Stimulated activated CD8-positive, alpha-beta memory T cell treated with anti-CD3 and anti-CD28 coated beads, Interleukin-4, amount 100 ng/mL, for 4 hours (primary cell): ENCODE measurements at places on chromosomes 4 and X.

- DNase-seq: no peak
Measured at GRCh38 chr4:2069161-2069971, 10.2 kb downstream of the NAT8L start.

DNA sequence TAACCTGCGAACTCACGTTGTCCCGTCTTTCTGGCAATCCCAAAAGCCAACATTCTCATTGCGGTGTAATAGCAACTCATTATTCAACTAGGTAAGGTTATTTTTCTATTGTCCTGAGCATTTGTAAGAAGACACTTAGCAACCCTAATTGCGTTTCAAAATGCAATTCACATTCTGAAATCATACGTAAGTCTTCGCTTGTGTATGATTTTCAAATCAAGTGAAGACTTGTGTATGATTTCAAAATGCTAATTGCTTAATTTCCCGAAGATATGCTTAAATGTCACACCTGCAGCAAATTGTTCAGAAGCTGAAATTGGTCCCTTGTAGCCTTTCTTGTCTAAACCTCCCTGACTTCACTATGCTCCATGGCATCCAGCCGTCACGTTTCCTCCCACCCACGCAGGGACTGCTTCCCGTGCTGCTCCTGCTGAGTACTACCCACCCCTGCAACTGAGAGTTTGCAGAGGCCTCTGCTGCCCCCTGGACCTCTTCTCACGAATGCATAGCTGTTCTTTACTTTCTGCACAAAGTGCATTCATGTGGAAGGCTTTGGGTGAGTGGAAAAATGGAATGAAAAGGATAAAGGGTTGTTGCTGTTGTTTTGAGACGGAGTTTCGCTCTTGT, 40.8 kb upstream of the CLDN24 start:
- DNase-seq: no peak

- no peak for DNase-seq
Measured at GRCh38 chrX:53440621-53441517, 6.7 kb upstream of the HSD17B10 start.

DNA sequence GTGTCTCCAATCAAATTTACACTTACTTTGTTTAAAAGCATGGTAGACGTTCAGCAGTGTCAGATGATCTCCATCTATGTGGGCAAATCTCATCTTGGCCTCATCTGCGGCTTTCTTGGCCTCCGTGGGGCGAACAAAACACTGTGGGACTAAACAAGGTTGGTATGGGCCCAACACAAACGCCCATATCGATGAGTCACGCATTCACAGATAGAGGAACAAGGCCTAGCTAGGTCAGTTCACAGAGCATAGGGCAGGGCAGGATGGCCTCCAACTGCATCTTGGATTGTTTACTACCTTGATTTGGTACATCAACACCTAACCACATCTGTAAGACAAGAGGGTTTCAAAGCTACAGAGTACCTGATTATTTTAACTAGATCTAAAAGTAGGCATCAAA, 47.3 kb downstream of the DHX15 start:
- DNase-seq: no peak

- DNase-seq: no peak
Measured at GRCh38 chr4:3307060-3307459, 14.2 kb downstream of the RGS12 start.

DNA sequence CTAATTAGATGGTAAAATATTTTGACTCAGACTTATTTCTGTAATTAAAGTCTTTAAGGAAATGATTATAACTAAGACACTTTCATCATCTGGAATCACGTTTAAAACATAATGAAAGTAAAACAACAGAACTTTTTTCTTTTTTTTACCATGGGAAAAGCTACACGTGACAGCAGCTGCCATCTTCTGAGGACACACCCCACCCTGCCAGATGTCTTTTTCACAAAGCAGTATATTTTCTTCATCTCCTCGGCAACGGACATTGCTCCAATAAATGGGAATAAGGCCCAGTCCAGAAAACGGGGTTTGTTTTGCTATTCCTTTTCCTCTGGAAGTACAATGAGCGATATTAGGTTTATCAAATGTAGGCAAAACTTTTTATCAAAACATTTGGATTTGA, 17.5 kb downstream of the PRSS12 start:
- DNase-seq: no peak

- DNase-seq: no peak
Measured at GRCh38 chrX:16601885-16602284, 48.1 kb upstream of the S100G start.

GRCh38 chrX:153245288-153245731, 66.2 kb downstream of the MAGEA1 start:
- DNase-seq: no peak

DNA sequence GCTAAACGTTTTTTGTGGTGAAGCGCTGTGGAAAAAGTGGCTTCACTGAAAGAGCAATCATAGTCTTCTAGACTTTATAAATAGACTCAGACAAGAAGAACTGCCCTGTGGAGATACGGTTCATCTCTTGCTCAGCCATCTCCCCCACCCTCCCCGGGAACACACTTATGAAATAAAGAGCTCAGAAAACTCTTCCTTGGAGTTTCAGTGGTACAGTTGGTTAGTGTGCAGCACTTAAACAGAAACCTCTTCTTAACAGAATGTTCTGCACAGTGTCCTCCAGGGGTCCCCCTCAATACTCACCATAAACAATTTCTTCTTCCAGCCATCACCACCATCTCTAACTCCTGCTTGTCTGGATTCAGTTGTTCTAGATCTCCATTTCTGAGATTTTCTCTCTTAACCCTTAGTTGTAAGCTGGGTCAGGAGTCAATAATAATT, 313.0 kb downstream of the ARHGAP10 start:
- DNase-seq: no peak

- DNase-seq: no peak
Measured at GRCh38 chr4:74531963-74532794, 87.2 kb downstream of the AREG start.

- DNase-seq: no peak
Measured at GRCh38 chr4:152363086-152363485, 172.8 kb downstream of the FBXW7 start.

DNA sequence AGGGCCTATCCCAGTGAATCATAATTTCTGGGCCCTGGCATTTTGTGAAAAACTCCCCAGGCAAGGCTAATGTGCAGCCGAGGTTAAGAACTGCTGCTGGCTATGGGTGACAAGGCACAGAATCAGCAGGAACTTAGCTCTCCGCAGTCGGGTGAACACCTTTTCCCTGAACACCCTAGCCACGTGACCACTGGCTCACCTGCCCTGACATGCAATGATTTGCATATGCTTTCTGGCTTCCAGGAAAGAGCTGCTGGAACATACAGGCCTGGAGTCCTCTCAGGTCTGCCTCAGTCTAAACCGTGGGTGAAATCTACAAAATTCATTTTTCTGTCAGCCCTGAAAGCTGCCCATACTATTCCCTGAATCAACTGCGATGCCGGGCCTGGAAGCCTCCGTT, 56.6 kb downstream of the ZNF827 start:
- no peak for DNase-seq

GRCh38 chr4:153008578-153009199, 72.6 kb downstream of the FHDC1 start:
- DNase-seq: no peak

DNA sequence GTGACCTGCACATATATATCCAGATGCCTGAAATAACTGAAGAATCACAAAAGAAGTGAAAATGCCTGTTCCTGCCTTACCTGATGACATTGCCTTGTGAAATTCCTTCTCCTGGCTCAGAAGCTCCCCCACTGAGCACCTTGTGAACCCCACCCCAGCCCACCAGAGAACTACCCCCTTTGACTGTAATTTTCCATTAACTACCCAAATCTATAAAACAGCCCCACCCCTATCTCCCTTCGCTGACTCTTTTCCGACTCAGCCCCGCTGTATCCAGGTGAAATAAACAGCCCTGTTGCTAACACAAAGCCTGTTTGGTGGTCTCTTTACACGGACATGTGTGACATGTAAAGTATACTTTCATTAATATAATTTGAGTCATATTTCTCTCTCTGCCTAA, 320.3 kb upstream of the TECRL start:
- no peak for DNase-seq

- DNase-seq: no peak
Measured at GRCh38 chrX:69740317-69740716, 124.4 kb downstream of the EDA start.

- no peak for DNase-seq
Measured at GRCh38 chr4:149896432-149896831, 80.8 kb upstream of the IQCM start.

DNA sequence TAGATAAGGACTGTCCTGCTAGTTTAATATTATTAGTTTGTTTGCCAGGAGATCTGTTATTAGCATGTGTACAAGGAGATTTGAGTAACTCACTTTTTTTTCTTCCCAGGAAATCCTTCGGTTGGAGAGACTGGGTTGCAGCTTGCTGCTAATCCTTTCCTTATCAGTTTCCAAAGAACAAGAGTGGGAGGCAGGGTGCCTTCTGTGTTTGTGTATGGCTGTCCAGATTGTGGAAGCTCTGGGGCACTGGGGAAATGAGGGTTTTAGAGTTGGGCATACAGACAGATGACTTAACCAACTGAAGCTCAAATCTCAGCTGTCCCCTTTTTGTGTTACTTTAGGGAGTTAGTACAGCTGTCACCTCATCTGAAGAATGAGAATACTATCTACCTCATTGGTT, 12.6 kb upstream of the SUPT20HL1 start:
- no peak for DNase-seq

GRCh38 chrX:109270580-109271484, 211.1 kb downstream of the GUCY2F start:
- DNase-seq: no peak

DNA sequence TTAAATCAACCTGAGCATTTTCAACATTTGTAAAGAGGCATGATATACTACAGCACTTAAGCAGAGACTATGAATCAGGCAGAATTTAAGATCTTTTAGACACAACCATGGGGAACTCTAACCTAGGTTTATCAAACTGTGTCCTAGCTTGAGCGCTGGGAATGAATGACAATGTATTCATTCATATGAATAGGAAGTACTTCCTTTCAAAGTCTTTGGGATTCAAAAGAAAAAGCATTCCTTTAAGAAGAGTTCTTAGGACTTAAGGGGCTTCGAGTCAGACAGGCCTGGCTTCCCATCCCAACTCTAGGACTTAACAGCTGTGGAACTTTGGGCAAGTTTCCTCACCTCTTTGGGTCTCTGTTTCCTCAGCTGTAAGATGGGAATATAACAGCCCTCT, 104.6 kb downstream of the ANAPC4 start:
- no peak for DNase-seq

GRCh38 chrX:153726286-153727122, 1.8 kb downstream of the ABCD1 start:
- DNase-seq: peak; percentile 9

DNA sequence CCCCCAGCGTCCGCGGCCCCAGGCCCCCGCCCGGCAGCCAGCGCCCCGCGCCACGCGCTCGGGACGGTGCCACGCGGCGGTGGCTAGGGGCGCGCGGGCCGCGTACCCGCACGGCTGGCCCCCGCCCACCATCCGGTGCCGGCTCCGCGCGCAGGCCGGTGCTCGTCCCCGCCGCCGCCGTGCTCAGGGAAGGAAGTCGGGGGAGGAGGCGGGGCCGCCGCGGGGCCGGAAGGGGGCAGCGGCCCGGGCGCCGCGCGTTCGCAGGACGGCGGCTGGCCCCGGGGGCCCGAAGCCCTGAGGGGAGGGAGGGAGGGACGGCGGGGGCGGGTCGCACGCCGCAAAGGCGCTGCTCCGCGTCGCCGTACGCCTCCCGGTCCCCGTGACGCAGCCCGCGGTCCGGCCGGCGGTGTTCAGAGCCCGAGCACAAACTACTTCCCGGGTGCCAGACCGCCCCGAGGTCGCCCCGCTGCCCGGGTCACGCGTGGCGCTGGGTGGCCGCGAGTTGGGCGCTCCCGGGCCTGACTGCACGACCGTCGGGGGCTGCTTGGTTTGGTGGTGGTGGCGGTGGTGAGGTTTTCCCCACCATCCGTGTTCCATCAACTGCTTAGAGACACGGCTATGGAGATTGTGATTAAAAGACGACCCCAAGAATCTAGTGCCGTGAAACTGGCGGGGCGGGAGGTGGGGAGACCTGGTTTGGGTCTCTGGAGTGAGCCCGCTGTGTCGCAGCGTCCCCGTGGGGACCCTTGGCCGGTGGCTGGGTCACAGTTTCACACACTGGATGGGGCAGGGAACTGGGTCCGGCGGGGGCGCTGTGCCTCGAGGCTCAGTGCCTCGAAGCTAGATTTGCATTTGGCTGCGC, at the start of gene DCTD:
DCTD (minus strand) TSS at position 205 of the 862 bp plus-strand sequence. CDS start 1,818 bp downstream, outside the sequence.
- DNase-seq: peak; percentile 54

DNA sequence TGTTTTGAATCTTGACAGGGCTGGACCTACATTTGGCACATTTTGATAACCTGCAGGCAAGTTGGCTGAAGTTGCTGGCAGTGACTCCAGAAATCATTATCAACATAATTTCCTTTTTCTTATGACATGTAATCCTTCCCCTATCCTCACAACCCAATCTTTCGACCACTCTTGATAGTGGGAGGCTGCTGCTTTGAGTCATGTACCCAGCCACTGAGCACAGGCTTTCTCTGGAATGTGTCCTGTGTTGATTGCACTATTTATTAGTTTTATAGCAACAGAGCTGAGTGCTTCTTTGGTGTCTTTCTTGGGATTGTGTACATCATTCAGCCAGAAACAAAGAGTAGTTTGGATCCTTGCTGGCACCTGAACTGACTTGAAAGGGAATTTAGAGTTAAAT, 183.1 kb upstream of the LEF1 start:
- DNase-seq: no peak

- DNase-seq: no peak
Measured at GRCh38 chr4:15592799-15593198, 62.4 kb downstream of the FBXL5 start.

DNA sequence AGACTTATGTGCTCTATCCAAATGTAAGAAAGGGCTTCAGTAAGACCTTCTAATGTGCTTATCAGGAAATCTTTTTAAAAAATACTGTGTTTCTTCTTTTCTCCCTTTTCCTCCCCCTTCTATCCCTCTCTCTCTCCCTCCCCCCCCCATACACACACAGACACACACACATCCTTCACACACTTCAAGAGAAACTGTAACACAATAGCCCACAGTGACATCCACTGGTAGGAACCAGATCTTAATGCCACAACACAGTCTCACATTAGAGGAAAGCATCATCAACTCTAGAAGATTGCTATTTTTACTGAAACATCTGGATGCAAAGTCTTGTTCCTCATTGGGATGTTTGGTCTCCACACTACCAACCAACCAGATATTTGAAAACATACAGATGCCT, 4.6 kb downstream of the PCDH19 start:
- no peak for DNase-seq

DNA sequence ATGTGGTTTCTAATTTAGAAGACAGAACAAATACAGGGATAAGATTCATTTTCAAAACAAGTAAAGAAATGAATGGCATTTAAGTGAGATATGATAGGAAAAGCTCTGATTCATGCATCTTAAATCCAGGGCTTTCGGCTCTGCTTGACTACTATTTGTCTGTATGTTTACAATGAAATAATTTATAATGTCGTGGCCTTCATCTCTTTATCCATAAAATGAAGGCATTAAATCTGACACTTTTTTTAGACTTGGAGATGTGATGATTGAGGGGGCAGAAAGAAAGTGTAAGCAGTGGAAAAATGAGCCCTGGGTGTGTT, 115.7 kb upstream of the KIT start:
- no peak for DNase-seq

GRCh38 chrX:75547783-75548182, 24.9 kb upstream of the ZDHHC15 start:
- no peak for DNase-seq

GRCh38 chr4:33850371-33850902, 2393.9 kb downstream of the ARAP2 start:
- no peak for DNase-seq

GRCh38 chr4:18021470-18021719, 160 bp downstream of the LCORL start:
- no peak for DNase-seq
